Stimulated activated CD8-positive, alpha-beta memory T cell treated with anti-CD3 and anti-CD28 coated beads, Interleukin-4, amount 100 ng/mL, for 1 hour (primary cell): ENCODE measurements at places on chromosomes 4 and X.

DNA sequence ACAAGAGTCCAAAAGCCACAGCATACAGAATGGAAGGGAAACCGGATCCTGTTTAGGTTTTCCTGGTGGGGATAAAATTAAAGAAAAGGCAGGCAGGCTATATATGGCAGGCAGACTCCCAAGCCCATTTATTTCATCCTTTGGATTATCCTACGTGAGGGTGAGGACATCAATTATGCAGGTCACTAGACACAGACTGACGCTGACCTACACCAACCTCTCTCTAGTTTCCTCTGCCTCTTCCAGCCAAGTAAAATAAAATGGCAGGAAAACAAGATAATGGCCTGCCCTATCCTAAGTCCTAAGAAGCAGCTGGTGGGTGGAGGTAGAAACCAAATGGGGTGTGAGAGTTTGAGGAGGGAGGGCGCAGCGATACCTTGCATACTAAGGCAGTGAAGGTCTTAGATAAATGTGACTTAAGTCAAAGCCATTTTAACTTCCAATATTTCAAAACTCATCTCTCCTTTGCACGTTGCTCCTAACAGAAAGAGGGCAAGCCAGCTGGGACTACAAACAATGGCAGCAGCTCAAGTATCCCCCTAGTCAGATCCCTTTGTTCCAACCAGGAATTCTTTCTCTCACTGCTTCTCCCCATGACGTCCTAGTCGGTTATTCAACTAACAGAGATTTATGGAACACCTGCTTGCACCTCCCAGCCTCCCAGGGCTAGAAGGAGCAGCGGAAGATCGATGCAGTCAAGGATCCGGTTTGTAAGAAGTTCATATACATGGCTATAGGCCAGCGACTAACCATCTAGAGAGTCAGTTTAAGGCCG is 72.8 kb downstream of the IRF2 start:
- DNase-seq: no peak

DNA sequence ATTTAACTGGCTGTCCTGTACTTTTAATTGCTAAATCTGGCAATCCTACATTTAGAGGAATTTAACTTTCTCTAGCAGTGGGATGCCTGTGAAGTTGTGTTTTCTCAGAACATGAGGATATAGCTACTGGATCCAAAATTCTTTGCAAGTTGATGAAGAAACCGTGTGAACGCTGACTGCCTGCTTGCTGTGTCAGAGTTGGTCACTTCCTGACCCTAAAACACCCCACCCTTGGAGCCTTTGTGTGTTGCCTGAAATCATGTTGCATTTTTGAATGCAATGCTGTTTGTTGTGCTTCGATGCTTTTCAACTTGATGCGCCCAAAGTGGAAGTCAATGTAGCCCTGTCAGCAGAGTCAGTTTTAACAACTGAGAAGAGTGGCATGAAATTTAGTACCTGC is 211.2 kb downstream of the ANK2 start:
- DNase-seq: no peak

DNA sequence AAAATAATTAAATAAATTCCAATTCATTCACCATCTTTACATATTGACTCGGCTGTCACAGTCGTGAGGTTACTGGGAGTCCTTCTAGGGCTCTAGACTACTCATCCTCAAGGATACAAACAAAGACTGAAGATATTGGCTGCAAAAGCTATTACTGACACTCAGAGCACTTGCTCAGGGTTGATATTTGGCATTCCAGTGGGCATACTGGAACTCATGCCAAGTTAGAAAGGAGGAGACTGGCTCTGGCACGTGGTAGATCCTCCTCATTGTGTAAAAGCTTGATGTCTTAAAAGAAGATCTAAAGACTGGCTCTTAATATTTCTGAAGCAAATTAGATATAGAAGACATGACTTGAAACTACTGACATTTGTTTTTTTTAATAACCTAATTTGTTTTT is 172.7 kb downstream of the GPM6A start:
- no peak for DNase-seq

- no peak for DNase-seq
Measured at GRCh38 chr4:30948653-30949052, 228.5 kb downstream of the PCDH7 start.

GRCh38 chrX:101550751-101551379 is 518 bp downstream of the ARMCX1 start:
- no peak for DNase-seq

DNA sequence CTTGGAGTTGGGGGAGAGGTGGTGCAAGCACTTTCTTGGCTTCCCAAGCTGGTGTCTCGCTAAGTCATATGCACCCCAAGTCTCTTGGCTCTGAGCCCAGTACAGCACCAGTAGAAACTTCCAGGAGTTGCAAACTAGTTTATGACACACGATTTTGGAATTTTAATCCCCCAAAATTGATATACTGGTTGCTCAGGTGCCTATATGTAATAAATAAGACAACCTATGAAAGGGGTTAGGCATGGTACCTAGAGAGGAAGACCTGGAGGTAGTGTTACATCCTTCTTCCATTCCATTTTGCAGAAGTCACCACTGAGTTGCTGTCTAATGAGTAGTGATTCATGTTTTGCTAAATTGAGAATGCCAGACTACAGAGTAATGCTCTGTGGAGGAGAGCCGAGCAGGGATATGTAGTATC is 4.3 kb upstream of the SLC4A4 start:
- no peak for DNase-seq

DNA sequence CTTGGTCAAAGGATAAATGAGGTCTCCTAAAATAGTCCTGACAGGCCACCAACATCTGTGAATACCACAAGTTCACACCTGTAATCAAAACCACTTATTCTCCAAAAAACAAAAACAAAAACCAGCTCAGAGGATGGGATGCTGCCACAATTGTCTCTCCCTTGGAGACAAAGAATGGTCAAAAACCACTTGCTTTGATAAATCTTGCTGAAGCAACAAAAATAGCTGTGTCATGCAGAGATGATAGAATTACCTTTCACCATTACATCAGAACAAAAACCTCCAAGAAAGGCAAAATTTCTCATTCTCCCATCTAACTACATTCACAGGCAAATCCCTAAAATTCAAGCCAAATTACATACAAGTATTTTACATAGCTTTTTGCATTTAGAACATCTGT is 180.4 kb downstream of the MAML3 start:
- no peak for DNase-seq

DNA sequence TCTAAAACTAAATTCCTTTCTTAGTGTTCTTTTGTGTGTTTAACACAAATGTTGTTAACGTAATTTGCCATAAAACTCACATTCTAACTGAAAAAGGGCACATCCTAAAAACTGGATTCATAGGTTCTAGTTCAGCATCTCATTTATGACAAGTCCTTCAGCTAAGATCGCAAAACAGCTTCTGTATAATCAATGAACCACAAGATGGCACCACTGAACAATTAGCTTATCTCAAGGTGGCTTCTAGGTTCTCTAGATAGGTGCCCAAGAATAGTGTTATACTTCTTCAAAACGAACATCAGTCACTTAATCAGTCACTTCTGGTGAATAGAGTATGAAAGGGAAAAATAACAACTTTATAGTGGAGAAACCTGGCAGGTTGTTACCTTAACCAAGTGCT is 54.3 kb downstream of the NRK start:
- DNase-seq: no peak

- DNase-seq: no peak
Measured at GRCh38 chr4:59120287-59120814, 2010.2 kb upstream of the IGFBP7 start.

- DNase-seq: no peak
Measured at GRCh38 chr4:48190839-48191238, 56.8 kb upstream of the TXK start.

- no peak for DNase-seq
Measured at GRCh38 chr4:148704291-148704690, 262.1 kb upstream of the NR3C2 start.

DNA sequence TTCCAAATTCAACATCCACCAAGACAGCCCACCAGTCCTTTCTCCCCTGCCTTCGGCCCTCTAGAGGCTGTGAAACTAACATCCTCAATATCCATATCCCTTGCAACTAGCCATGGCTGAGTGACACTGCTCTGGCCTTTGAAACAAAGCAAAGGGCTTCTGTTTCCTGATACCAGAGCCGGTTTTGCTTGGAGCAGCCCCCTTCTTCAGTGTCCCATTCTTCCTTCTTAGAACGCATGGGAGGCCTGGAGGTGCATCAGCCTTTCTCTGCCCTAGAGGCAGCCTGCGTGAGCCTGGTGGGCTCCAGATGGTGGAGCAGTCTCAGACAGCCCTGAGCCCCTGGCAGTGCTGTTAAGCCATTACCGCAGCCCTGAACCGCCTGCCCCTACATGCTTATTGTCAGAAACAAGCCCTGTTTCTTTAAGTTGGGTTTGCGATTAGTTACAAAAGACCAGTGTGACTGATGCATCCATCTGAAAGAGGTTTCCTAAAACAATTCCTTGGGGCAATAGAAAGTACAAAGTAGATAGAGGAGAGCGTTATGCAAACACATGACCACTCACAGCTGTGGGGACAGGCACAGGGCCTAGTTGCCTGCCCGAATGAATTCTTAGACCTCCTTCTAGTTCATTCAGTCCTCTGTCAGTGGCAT is 74.1 kb downstream of the EVC start:
- no peak for DNase-seq

GRCh38 chrX:70201732-70202131 is 24.4 kb downstream of the DGAT2L6 start:
- DNase-seq: no peak

DNA sequence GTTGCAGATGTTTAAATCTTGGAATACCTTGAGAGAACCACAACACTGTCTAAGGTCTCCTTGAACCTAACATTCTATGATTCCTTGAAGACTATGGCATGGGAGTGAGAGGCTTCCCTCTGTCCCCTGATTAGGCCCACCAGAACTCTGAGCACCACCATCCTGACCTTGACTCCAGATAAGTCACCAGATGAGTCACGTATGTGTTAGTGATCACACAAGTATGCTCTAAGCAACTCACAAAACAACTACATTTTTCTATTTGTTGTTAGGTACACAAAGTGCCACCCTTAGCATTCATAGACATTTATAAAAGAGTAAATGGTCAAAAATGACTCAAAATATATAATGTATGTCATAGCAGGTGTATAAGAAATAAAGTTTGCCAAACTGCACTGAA is 252.9 kb upstream of the CXXC4 start:
- no peak for DNase-seq

- DNase-seq: no peak
Measured at GRCh38 chr4:38146383-38146782, 186.2 kb downstream of the PTTG2 start.

DNA sequence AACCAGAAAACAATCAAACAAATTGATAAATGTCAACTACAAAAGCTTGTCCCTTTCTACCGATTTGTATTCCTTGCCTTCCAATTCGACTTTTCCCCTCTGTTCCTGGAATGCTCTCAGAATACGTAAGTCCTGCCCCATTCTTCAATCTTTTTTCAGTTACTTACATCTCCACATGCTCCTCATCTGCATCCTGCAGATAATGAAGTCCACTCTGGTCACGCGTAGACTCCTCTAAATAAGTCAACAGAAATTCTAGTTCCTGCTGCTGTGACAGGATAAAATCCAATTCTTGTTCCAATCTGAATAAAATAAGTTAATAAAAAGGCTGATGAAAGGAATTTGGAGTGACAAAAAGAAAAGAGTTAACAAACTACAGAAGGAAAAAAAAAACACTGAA is 34.4 kb upstream of the RBM41 start:
- no peak for DNase-seq

DNA sequence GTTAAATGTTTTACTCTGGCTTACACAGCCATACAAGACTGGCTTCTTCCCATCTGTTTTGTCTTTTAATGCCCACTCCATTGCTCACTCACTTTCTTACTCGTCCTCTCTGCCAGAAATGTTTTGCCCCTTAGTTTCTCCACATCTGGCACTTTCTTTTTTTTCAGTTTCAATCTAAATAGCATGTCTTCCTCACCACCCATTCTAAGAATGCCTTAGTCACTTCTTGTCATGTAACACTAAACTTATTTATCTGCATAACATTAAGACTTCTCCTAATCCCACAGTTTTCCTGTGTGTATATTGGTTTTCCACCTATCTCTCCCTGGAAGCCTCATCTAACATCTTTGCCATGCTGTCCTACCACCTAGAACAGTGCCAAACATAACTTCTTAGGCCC is 119.3 kb downstream of the ADAMTS3 start:
- no peak for DNase-seq

DNA sequence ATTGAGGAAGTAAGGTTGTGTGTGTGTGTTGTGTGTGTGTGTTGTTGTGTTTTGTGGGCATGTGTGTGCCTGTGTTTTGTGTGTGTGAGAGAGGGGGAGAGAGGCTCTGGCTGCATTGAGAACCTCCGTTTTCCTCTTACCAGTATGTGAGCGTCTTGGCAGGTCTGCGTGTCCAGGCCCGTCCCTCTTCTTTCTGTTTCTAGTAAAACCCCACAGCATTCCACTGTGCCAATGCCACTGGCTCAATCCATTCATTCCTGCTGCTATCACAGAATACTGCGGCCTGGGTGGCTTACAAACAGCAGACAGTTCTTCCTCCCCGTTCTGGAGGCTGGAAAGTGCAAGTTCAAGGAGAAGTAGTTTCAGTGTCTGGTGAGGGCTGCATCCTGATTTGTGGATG is 15.5 kb upstream of the HTRA3 start:
- DNase-seq: no peak

- DNase-seq: no peak
Measured at GRCh38 chrX:43817444-43817843, 64.8 kb downstream of the MAOB start.

GRCh38 chr4:25888781-25889180 is 25.2 kb upstream of the SMIM20 start:
- DNase-seq: no peak

DNA sequence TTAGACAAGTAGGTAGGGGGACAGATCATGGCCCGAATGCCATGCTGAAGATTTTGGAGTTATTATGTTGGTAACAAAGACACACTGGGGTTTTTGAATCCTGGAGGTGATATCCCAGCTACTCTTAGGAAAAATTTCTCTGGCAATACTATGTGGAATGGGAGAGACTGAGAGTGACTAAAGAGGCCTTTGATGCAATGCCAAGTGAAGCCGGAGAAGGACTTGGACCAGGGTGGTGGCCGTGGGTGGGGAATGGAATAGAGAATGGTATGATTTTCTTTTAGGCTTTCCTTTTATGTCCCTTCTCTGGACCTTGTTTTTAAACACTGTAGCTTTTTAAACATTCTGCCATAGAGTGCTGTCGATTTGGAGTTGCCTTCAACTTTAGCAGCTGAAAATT is 141.6 kb downstream of the DCLK2 start:
- no peak for DNase-seq

GRCh38 chr4:169098054-169098497 is 88.0 kb upstream of the CBR4 start:
- DNase-seq: no peak

DNA sequence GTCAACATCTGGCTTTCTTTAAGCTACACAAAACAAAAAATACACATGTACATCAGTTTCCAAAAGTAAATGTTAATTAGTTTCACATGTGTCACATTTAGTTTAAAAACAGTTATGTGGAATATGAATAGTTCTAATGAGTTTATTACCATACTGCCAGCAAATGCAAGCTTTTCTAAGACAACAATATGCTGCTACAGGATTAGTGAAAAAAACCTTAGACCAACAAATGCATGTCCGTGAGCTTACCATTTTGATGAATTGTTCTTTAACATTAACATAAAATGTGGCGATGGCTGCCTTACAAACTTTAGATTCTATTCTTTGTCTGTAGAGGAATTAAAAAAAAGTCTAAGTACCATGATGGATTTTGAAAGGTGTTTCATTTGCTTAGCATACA is 31.8 kb downstream of the CENPU start:
- no peak for DNase-seq
